Natural killer cell treated with Interleukin-12 subunit alpha and Interleukin-12 subunit beta and Interleukin-15 and Interleukin-18, amount 100 ng/mL, for 72 hours (primary cell): ENCODE measurements at places on chromosomes 5 and 9.

DNA sequence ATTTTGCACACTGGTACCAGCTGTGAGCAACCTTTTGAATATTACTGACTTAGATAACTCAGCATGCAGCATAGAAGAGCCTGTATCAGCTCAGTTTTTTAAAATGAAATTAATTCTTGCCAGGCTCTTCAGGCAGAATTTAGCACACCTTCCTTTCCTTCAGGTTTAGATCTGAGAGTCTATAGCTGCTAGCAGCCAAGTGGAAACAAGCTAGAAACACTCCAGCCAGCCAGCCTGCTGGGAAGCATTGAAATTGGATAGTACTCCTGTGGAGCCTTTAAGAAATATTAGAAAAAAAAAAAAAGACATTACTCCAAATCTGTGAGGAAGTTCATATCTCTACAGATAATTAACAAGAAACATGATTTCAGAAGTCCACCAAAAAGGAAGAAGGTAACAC lies 812.2 kb downstream of the DTWD2 start:
- DNase-seq = no peak

DNA sequence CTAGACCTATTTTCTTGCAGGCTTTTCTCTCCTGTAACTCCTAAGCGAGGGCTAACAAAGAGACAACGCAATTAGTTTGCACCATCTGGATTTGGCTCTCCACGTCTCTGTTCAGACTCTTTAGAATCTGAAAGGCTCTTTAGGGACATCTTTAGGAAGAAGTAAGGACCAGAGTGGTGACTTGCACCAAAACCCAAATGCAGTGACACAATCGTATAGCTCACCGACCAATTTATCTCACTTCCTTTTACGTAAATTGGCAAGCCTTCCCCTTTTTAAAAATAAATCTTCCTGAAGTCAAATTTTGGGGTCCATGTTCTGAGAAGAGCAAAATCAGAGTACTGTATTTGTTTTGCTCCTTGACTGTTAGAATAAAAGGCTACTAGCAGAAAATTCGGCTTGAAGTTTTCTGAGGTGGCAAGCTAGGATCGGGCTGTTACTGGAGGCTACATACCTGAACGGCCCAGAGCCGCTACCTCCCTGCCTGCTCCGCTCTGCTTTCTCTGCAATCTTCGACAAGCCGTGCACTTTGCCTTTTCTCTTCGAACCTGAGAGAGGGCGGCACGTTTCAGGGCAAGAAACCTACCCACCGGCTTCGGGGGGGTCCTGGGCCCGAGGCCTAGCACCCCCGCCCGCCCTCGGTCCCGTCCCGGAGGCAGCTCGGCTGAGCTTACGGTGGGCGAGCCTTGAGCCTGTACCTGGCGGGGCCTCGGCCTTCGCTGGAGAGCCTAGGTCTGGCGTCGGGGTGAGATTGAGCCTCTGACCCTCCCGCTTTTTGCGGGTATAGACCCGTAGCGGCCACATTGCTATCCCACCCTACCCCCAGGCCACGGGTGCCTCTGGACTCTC lies 537 bp downstream of the MEIKIN start:
- no peak for DNase-seq

DNA sequence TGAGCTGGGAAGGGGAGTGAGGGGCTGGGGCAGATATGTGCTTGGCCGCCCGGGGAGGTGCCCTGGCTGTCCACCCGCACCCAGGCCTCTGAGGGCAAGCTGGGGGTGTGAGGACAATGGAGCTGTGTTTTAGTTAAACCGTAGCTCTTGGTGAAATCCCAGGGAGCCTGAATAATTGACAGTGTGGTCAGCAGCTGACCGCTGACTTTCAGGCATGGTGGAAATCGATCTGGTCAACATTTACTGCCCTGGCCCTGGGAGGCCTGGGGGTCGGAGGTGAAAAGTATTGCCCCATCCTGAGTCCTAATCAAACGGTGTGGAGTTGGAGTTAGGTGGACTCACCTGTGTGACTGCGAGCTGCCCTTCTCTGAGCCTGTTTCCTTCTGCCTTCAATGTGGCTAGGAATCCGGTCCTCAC lies 31.2 kb upstream of the CRB2 start:
- DNase-seq = no peak

- no peak for DNase-seq
These were observed 737.3 kb downstream of the BRINP1 start for GRCh38 chr9:118631956-118632355.

- DNase-seq = no peak
These were observed 23.5 kb upstream of the ATG10 start for GRCh38 chr5:81948349-81948748.

GRCh38 chr9:19484699-19485098 lies 75.9 kb downstream of the ACER2 start:
- no peak for DNase-seq
